ENCODE measurements at places on chromosomes 16 and 17.

- no peak for DNase-seq
Observed at GRCh38 chr17:53950207-53950857, 127.6 kb downstream of the KIF2B start.

- no peak for DNase-seq
Observed at GRCh38 chr17:5580969-5581368, 3.3 kb downstream of the NLRP1 start.

DNA sequence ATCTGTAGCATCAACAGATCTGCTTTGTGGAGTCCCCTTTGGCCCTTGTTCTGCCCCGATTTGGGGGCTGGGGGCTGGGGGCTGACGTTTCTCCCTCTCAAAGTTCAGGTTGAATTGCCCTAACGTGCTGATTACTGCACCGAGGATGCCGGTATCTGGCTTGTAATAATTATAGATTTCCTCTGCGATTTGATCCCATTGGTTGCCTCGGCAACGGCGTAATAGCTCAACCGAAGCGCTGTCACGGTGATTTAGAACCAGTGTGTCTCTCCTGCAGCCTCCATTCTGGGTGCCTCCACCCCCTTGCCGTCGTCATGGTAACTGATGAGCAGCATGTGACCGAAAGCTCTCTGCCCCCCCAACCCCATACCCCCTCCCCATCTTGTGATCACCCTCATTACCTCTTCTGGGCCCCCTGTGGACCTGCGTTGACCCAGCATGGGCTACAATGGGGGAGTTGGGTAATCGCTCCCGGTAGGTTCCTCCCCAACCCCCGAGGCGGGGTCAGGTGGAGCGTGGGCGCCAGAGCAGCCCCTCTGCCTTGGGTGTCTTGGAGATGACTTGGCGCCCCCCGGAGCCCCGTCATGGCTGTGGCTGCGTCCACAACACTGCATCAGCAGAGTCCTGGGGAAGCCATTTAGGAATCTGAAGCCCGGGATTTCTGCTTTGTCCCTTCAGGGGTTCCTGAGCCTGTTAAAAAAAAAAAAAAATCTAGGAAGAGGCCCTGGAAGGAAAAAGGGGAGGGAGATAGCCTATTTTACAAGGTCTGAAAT lies 38.4 kb downstream of the ABAT start:
- peak; percentile 70 for DNase-seq

GRCh38 chr16:2471653-2472487 lies 773 bp downstream of the NTN3 start:
- DNase-seq, result no peak

GRCh38 chr17:42681976-42682721 lies at the start of gene CNTNAP1:
CNTNAP1 (plus strand) TSS chr17:42682531; CDS start chr17:42682830, 299 bp downstream.
- peak; percentile 89 for DNase-seq

DNA sequence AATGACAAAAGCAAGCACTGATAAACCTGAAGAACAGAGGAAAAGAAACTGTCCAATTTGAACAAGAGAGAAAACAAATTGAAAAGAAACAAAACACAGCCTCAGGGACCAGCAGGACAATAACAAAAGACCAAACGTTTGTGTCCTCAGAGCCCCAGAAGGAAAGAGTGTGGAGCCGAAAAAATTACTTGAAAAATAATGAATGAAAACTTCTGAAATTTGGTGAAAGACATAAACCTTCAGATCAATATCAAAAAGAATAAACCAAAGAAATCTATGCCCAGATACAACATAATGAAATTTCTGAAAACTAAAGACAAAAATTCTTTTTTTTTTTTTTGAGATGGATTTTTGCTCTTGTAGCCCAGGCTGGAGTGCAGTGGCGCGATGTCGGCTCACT lies 45.6 kb downstream of the CCDC57 start:
- DNase-seq, result no peak

GRCh38 chr16:12191102-12191501 lies 214.6 kb downstream of the SNX29 start:
- DNase-seq, result no peak

- DNase-seq, result no peak
Observed at GRCh38 chr16:66107661-66108060, 258.8 kb upstream of the CDH5 start.

DNA sequence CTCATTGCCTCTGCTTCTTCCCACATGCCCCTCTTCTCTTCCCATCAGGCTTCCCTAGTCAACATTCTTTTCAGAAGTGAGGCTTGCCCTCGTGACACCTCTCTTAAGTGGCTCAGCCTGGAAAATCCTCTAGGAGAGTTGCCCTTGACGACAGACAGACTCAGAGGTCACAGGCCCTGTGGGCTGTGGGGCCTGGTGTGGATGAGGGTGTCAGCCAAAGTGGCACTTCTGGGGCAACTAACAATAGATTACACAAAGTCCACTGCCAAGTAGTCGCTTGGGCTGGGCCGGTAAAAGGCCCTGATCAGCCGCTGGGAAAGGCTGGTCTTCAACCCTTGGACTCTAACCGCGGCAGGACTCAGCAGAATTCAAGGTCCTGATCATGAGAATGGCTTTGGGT lies 33.7 kb upstream of the METTL16 start:
- DNase-seq, result peak; percentile 37

- no peak for DNase-seq
Observed at GRCh38 chr16:51231702-51232101, 80.6 kb upstream of the SALL1 start.

DNA sequence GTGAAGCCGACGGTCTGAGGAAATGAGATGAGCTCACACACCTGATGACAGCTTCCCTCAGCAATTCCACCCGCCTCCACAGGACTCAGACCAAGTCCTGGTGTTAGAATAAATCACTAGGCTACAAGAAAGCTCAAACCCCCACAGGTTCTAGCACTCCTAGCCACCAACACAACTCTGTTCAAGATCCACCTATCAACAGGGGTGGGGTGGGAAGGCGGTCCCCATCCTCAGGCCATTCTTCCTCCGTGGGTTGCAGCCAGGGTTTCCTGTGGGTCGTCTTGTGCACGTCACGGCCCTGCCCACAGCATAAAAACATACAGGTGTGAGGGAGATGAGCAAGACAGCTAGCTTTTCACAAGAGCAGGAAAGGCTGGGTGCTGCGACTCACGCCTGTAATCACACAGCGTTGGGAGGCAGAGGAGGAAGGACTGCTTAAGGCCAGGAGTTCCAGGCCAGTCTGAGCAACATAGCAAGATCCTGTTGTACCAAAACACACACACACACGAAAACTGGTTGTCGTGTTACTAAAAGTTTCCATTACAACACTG lies 81.1 kb downstream of the ANKRD11 start:
- no peak for DNase-seq

GRCh38 chr16:2339521-2340484 lies 725 bp downstream of the ABCA3 start:
- peak; percentile 76 for DNase-seq

DNA sequence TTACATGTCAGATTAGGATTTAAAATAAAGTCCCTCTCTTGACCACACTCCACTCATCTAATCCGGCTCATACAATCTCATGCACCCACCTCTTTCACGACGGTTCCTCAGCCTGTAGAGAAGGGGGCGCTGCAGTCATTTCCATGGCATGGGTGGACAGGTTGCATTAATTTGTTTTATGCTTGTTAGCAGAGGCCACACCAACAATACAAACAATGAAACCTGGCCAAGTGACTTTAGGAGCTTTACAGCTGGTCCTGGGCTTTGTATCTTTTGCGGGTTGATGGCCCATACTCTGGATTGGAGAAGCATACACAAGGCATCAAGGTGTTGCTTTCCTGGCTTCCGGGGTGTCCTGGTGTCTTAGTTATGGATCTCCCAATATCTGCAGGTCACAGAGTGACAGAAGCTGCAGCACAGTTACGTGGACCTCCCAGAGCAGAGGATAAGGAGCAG lies 9.7 kb upstream of the SNF8 start:
- peak; percentile 81 for DNase-seq

GRCh38 chr16:8579559-8579958 lies 10.8 kb downstream of the TMEM114 start:
- no peak for DNase-seq

GRCh38 chr16:85879549-85879948 lies 19.4 kb upstream of the IRF8 start:
- no peak for DNase-seq

DNA sequence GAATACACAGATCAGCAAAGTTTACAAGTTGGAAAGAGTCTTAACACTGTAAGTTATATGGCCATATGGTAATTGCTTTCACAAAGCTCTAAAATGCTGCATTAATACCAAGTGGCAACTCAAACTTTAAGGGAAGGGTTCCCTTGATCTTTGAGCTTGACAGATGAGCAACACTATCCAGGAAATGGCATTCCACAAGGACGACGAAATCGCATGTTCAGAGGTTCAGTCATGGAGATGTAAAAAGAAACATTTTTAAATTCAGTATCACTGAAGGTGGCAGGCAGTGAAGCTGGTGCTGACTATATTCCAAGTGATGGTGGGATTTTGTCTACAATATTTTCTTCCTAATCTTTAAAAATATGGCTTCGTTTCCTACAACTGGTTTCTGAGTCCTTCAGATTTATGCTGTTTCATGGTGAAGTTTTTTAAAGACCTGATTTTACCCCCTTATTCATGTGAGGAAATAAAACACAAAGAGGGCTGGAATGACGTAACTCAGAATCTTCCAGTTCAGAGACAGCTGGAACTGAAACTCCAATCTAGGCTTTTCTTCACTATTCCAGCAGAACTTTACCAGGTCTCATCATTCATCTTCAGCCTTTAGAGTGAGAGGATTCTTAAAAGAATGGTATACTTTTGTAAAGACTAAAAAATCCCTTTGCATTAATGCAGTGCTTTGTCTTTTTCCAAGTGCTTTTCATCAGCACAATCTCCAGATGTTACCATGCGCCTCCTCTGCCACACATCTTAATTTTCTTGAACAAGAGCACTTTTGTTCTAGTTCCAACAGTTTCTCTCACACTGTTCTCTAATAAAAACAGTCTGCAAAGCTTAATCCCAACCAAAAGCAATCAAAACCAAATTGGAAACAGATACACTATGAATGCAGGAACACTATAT lies 20.2 kb downstream of the CHCT1 start:
- no peak for DNase-seq

GRCh38 chr17:63639125-63639524 lies 16.9 kb downstream of the MAP3K3 start:
- DNase-seq, result no peak

DNA sequence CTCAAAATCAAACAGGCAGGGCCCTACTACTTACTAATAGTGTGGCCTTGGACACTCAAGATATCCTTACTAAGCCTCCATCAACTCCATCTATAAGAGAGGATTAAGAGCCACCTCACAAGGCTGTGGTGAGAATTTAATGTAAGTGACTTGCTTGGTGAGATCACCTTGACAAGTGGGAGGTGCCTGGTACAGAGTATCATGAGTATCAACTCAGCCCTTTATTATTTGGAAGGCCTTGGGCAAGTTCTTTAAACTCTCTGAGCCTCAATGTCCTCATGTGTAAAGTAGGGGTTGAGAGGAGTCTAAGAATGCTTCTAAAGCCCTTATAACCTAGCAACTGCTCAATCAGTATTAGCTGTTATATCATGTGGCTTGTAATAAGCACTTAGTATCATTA lies 15.0 kb downstream of the THUMPD1 start:
- no peak for DNase-seq

GRCh38 chr16:26281381-26282110 lies 589.8 kb downstream of the HS3ST4 start:
- DNase-seq, result no peak

- peak; percentile 30 for DNase-seq
Observed at GRCh38 chr17:19306160-19307111, 56.1 kb downstream of the B9D1 start.

DNA sequence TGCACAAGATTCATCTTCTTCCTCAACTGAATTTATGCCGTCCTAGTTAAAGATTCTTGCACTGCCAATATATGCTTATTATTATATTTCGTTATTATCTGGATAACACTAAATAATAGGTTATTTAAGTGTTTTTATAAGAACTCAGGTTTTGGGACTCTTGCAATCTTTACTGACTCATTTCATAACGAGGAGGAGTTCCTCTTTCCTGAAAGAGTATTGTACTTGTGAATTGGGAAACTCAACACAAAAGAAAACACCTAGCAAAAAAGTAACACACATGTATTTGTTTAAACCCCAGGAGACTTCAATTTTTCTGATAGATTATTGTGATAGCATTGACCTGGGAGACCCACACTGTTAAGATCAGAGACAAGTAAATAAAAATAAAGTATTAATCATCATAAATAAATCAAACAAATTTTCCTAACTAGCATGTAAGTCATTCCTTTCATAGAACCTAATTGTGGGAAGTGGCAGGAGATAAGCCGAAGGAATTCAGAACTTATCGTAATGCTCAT lies 505.8 kb downstream of the KCNJ2 start:
- DNase-seq, result no peak

DNA sequence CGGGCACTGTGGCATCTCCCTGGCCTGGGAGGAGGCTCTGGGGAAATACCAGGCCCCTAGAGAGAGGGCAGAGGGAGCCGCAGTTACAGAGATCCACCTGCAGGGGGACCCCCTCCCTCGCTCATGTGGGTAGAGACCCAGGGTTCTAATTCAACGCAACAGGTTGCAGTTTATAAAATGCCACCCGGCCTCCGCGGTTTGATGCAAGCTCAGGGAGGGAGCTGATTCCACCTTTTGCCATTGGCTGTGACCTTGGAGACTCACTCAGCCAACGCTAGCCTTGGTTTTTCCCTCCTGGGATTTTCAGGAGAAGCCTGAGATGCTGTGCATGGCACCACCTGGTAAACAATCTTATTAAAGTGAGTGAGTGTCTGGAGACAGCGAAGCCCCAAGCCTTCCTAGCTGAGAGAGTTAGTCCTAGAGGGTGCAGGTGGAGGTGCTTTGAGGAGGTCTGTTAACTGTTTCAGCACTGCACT lies 12.1 kb downstream of the TTLL6 start:
- DNase-seq, result peak; percentile 67

DNA sequence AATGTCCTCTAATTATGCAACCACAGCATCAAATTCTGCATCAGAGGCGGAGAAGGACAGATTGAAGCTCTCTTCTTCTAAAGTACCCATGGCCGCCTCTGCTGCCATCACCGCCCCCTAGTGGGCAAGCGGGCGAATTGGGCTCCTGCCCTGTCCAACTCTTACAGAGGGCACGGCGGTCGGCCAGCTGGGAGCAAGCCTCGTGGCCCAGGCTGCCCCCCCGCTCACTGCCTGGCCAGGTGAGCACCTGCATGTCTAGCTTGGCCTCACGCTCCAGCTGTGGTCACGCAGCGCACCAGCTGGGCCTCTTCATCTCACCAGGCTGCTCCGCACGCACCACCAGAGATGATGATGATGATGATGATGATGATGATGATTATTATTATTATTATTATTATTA lies 146.1 kb upstream of the TOM1L1 start:
- DNase-seq, result peak; percentile 1

GRCh38 chr16:51148678-51149228 lies 2.3 kb downstream of the SALL1 start:
- DNase-seq, result no peak

Measured in stomach (tissue), 19 donors.